Neural crest cell (in vitro differentiated cells): ENCODE measurements at places on chromosomes 2 and 18.
A peak's percentile ranks its signal among the peaks of the same experiment; 100 is the strongest.

- no peak overlapping the region for H3K27ac ChIP-seq
- no peak overlapping the region for H3K4me3 ChIP-seq
- peaks cover 7% of the 10 kb centered on the region for H3K36me3 ChIP-seq
- H3K27me3 ChIP-seq: no peaks in the 10 kb centered on the region
- DNase-seq: no peak
Observed at GRCh38 chr18:3478262-3478978, 28.4 kb downstream of the TGIF1 start.

- no peak overlapping the region for H3K27ac ChIP-seq
- peaks cover 8% of the 10 kb centered on the region for H3K27me3 ChIP-seq
- no peaks in the 10 kb centered on the region for H3K4me1 ChIP-seq
- no peak for DNase-seq
- H3K4me3 ChIP-seq: no peak overlapping the region
Observed at GRCh38 chr18:50042611-50043010, 152.3 kb downstream of the MYO5B start.

- H3K4me1 ChIP-seq: peaks cover 23% of the 10 kb centered on the region
- H3K27ac ChIP-seq: no peak overlapping the region
- no peaks in the 10 kb centered on the region for H3K36me3 ChIP-seq
- DNase-seq: no peak
Observed at GRCh38 chr2:4908461-4908860, 783.7 kb upstream of the SOX11 start.

DNA sequence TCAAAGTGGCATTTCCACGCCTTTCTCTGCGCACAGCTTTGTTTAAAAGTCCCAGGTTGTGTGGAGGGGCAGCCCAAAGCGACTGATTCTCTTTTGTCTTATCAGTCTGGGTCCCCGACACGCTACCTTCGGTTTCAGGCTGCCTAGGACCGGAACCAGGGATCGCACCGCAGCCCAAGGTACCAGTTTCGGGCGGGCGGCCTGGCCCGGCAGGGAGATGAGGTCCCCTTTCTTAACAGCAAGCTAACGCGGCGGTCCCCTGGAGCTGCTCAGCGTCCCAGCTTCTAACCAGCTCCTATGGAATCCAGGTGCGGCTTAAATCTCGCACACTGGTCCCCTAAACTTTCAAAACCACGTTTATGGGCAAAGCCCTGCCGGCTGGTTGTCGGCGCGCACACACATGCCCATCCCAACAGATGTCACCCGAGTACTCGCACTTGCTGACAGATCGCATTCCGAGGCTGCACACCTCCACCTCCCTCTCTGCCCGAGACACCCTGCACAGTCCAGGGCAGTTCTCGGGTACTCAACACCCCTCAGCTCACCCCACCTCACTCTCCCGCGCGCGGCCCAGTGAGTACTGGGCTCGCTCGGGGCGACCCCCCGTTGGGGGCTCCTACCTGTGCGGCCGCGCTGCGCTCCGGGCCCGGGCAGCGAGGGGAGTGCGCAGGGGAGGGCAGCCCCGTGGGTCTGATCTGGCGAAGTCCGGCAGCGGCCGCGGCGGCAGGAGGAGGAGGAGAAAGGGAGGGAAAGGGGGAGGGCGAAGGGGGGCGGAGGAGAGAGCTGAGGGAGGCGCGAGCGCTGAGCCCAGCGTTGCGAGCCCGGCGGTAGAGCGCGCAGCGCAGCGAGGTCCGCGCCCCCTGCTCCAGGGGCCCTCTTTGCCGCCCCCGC lies at the start of gene EFEMP1:
TSS of gene EFEMP1 (minus strand) at position 692 of the 891 bp plus-strand sequence. CDS start 1,342 bp downstream, outside the sequence.
- peak within 1 kb of the TSS; percentile 88 for H3K4me3 ChIP-seq
- peaks cover 63% of the 10 kb centered on the region for H3K27me3 ChIP-seq
- H3K4me1 ChIP-seq: peaks cover 15% of the 10 kb centered on the region
- no peaks in the 10 kb centered on the region for H3K36me3 ChIP-seq
- DNase-seq: peak; percentile 48
- no peak within 1 kb of the TSS for H3K27ac ChIP-seq

GRCh38 chr2:226661789-226662545 lies 137.7 kb downstream of the IRS1 start:
- peaks cover 18% of the 10 kb centered on the region for H3K4me1 ChIP-seq
- H3K27me3 ChIP-seq: no peaks in the 10 kb centered on the region
- H3K27ac ChIP-seq: no peak overlapping the region
- no peak overlapping the region for H3K4me3 ChIP-seq

DNA sequence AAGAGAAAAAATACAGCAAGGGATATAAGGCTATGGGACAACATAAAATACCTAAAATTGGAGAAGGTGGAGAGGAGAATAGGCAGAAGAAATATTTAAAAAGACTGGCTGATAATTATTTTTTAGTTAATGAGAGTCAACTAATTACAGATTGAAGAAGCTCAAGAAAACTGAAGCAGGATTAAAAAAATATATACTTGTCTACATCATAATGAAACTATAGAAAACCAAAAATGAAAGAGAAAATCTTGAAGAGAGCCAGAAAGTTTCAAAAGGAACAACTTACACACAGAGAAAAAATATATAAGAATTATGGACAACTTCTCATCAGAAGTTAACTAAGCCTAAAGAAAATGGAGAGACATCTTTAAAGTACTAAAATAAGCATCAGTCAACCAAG lies 62.9 kb upstream of the APCDD1 start:
- H3K27me3 ChIP-seq: no peaks in the 10 kb centered on the region
- DNase-seq: no peak

DNA sequence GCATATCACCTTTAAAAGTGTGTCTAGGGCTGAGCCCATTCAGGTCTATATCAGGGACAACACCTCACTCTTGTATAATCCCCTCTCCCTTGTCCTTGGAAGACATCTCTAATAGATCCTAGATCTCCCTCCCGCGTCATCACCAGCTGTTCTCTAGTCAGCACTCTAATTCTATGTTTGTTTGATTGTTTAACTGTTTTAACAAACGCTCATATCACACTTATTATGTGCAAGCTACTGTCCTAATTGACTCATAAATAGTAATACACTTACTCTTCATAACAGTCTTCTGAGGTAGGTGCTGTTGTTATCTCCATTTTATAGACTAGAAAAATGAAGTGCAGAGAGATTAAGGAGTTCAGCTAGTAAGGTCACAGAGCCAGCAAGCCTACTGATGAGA lies 1.6 kb upstream of the ERMN start:
- H3K36me3 ChIP-seq: no peaks in the 10 kb centered on the region
- H3K27ac ChIP-seq: no peak overlapping the region
- no peak overlapping the region for H3K4me3 ChIP-seq
- H3K27me3 ChIP-seq: peaks cover 50% of the 10 kb centered on the region
- peaks cover 15% of the 10 kb centered on the region for H3K4me1 ChIP-seq

GRCh38 chr2:105789745-105790460 lies 45.2 kb downstream of the NCK2 start:
- peaks cover 3% of the 10 kb centered on the region for H3K36me3 ChIP-seq
- peaks cover 45% of the 10 kb centered on the region for H3K4me1 ChIP-seq
- no peak for DNase-seq
- H3K27ac ChIP-seq: no peak overlapping the region
- H3K27me3 ChIP-seq: no peaks in the 10 kb centered on the region

DNA sequence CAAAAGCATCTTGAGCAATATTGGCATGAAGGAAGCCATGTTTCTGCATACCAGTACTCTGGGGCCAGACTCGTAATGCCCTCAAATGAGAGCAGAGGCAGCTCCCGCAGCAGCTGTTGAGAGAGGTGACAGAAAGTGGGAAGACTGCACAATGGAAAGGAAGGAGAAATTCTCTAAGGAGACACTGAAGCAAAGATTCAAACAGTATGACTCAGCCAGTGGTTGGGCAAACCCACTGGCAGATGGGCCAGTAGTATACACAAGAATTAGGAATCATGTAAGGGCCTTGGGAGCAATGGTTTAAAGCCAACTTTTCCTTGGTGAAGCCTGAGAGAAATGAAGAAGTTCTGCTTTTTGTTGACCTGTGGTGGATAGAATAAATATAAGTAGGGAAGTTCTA lies 2092.7 kb upstream of the PIK3C3 start:
- no peaks in the 10 kb centered on the region for H3K4me1 ChIP-seq
- H3K27me3 ChIP-seq: no peaks in the 10 kb centered on the region
- H3K36me3 ChIP-seq: no peaks in the 10 kb centered on the region
- H3K27ac ChIP-seq: no peak overlapping the region
- no peak overlapping the region for H3K4me3 ChIP-seq
- no peak for DNase-seq

DNA sequence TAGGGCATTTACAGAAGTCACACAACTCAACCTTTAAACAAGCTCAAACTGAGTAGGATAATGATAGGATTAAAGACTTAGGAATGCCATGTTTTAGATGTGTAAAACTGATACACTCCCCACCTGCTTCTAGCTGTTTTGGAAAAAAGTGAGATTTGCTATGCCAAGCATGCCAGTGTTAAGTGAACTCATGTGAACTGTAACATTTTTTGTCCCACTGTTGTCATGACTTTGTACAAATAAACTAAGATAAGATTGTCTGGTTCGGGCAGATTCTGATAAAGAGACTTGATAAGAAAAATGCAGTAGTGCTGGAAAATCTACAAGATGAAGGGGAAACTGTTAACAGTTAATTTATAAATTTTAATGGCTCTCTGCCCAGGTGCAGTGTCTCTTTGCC lies 66.5 kb downstream of the GLS start:
- H3K27ac ChIP-seq: no peak overlapping the region
- DNase-seq: no peak
- no peaks in the 10 kb centered on the region for H3K27me3 ChIP-seq
- no peaks in the 10 kb centered on the region for H3K36me3 ChIP-seq
- no peaks in the 10 kb centered on the region for H3K4me1 ChIP-seq
